ENCODE measurements at places on chromosomes 5 and 9.
A peak's percentile ranks its signal among the peaks of the same experiment; 100 is the strongest.

GRCh38 chr9:133715866-133716563, 22.1 kb downstream of the SARDH start:
- peak; percentile 31 for DNase-seq

DNA sequence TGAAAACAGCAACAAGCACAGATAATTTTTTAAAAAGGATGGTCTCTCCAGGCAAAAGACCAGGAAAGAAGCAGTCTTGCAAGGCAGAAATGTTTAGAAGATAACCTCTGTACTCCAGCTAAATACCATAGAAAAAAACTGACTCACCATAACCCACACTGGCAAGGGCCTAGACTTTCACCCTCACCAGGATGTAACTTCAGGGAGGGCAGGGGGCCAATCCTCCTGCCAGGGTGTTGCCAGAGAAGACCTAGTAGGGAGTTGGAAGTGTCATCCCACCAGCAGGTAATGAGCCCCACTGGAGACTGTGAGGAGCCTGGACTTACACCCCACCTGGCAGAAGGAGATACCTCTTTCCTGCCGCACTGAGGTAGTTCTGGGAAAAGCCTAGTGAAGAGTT, 97.6 kb downstream of the PRELID2 start:
- no peak for DNase-seq

DNA sequence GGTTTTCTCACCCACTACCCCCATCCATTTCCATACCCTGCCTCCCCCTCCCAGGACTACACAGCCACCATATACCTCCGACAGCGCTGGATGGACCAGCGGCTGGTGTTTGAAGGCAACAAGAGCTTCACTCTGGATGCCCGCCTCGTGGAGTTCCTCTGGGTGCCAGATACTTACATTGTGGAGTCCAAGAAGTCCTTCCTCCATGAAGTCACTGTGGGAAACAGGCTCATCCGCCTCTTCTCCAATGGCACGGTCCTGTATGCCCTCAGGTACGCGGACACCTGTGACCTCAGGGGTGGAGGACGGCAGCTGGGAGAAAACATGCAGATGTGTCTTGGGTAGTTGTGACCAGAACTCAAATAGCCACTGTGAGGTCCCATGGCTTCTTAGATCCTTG, 11.6 kb downstream of the GABRP start:
- DNase-seq, result no peak

GRCh38 chr5:96781031-96781971, 26.4 kb downstream of the ERAP1 start:
- peak; percentile 63 for DNase-seq

- no peak for DNase-seq
Measured at GRCh38 chr9:114021578-114021977, 56.5 kb downstream of the AMBP start.

- no peak for DNase-seq
Measured at GRCh38 chr9:96540106-96540505, 79.5 kb downstream of the CDC14B start.

DNA sequence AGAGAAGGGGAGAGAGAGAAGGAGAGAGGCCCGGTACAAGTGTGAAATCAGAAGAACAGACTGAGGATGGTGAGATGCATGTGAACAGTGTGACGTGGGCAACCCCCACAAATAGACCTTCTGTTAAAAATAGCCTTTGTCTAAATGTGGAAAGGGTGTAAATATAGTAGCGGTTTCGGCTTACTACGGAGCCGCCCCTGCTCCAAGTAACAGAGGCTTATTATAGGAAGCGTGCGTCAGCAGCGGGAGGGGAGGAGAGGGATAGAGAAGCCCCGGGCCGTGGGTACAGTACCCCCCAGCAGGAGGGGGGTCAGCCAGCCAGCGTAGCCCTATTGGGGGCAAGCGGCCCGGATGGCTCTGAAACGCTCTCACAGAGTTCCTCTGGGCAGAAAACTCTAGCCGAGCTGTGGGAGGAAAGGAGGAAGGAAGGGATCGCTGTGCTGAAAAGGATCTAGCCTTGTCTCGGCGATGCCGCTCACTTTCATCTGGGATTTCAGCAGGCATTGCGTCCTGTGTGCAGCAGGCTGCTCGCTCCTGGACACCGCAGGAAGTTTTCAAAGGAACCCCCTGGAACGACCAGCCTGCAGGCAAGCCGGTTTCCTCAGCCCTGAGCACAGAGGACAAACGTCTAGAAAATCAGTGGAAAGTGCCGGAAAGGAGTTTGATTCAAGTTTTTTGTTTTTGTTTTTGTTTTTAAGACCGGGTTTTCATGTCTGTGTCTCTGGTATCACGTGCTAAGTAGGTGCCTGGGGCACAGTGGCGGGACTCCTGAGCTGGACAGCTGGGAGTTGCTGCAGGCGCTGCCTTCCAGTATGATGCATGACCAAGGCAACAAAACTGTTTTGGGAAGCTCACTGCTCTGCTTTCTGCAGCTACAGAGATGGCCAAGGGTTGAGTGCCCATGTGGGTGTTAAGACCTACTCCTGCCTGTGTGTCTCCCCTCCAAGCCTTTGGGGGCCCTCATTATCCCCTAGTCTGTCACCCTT, 146.6 kb downstream of the SEC61B start:
- DNase-seq, result peak; percentile 81

DNA sequence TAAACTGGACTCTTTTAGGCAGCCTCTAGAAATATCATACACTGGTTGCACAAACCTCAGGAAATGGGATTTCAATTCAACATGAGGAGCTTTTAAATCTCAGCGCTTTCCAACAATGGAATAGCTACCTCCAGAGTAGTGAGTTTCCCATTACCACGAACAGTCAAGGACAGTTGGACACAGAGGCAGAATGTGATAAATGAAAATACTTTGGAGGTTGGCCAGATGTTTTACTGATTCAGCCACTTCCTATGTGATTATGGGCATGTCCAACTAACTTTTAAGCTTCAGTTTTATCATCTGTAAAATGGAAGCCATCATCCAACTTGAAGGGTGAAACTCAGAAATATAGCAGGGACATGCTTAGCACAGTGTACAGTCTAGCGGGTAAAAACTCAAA, 2.1 kb downstream of the FBXW2 start:
- DNase-seq, result no peak

- no peak for DNase-seq
Measured at GRCh38 chr9:129720181-129720864, 32.5 kb downstream of the PTGES start.

DNA sequence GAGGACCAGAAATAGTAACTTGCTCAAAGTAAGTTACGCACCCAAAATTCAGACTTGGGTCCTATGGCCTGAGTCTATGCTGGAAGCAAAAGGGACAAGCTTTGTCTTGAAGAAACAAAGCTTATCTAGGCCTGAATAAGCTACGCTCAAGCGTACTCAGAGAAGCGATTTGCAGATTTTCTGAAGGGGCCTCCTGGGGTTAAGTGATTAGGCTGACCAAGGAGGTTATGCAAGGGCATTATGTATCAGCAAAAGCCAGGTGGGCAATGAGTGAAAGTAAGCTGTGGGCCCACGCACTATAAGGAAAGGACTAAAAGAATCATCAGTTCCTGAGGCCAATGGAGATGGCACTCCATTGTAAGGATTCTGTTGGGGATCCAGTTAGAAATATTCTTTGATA, 122.1 kb downstream of the SNX18 start:
- DNase-seq, result no peak

DNA sequence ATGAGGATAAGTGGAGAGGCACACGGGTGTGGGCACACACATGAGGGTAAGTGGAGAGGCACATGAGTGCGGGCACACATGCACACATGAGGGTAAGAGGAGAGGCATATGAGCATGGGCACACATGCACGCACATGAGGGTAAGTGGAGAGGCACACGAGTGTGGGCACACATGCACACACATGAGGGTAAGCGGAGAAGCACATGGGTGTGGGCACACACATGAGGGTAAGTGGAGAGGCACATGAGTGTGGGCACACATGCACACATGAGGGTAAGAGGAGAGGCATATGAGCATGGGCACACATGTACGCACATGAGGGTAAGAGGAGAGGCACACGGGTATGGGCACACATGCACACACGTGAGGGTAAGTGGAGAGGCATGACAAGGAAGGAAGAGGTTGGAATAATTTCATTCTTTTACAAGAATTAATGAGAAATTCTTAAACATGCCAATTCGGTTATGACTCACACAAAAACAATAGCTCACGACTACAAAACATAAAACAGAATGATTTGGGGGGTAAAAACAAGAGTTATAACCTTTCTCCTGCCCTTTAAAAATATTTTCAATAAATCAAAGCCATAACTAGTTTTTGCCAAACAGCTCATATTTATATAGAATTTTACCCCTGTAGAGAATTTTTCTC, 67.5 kb downstream of the APBA1 start:
- no peak for DNase-seq

DNA sequence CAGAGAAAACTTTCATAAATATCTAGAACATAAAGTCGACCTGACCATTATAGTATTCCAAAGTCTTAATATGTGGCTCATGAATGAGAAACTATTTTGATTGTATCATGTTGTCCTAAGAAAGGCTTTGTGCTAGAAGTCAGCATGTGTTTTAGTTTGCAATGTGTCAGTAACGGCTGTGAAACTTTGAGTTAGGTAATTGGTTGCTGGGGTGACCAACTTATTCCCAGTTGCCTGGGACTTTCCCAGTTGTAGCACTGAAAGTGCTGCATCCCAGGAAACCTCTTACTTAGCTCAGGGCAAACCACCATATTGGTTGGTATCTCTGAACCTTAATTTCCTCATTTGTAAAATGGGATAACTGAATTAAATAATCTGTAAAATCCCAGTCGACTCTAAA, 114.6 kb upstream of the SLC12A2 start:
- DNase-seq, result no peak

DNA sequence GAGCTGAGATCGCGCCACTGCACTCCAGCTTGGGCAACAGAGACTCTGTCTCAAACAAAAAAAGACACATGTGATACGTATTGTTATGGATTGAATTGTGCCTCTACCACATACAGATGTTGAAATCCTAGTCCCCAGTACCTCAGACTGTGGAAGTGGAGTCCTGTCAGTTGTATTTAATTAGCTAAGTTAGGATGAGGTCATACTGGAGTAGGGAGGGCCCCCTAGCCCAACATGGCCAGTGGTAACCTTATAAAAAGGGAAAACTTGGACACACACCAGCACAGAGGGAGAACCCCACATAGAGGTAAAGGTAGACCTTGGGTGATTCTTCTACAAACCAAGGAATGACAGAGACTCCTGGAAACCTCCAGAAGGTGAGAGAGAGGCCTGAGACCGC, 119.8 kb downstream of the GADD45G start:
- no peak for DNase-seq
